ENCODE measurements at places on chromosomes 11 and 22.

GRCh38 chr11:96168623-96169022 is 174.4 kb downstream of the MAML2 start:
- DNase-seq = no peak

DNA sequence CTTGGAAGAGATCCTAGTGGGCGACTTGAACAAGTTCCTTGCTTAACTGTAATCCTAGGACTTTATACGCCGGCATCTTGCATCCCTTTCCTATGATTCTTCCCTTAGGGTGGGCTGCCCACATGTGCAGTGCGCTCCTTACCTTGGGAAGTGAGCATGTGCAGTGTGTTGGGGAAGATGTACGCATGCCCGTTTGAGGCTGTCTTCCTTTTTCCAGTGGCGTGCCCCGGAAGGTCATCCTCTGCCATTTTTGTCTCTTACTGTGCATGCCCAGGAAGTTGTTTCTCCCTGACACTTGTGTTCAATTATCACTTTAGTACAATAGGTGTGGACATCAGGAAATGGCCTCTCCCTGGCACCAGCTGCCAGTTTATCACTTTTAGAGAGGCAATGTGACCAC is 936.5 kb downstream of the TBC1D22A start:
- DNase-seq = no peak

- DNase-seq = no peak
These were observed 12.8 kb downstream of the ETS1 start for GRCh38 chr11:128574576-128575011.

DNA sequence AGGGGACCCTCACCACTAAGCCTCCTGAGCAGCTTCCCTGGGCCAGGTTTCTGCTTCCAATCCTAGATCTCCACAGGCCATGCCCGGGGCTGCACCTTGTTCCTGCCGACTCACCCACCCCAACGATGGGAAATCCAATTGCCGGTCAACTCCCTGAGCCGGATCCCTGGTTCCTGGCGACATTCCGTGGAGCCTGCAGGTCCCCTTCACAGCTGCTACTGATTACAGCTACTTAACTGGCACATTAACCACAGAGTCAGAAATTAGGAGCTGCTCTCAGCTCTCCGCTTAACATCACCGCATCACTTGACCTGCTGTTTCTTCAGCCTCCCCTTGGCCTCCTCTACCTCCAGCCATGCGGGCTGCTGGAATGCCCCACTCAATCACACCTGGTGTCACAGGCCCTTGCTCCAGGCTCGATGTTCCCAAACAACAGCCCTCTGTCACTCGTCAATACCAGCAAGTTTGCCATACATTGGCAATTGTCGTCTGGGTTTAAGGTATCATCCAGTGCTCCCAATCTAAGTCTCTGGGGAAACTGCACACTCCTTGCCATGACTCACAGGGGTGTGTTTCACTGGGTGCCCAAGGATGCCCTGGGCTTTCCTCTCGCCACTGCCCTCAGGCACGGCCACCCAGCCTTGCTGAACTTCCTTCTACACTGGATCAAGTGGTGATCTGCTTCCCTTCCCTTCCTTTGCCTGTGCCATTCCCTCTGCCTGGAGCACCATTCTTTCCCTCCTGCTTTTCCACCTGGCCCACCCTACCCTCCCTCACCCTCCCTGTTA is 181.0 kb downstream of the MN1 start:
- no peak for DNase-seq
